ENCODE measurements at places on chromosomes 4 and X.
A peak's percentile ranks its signal among the peaks of the same experiment; 100 is the strongest.

DNA sequence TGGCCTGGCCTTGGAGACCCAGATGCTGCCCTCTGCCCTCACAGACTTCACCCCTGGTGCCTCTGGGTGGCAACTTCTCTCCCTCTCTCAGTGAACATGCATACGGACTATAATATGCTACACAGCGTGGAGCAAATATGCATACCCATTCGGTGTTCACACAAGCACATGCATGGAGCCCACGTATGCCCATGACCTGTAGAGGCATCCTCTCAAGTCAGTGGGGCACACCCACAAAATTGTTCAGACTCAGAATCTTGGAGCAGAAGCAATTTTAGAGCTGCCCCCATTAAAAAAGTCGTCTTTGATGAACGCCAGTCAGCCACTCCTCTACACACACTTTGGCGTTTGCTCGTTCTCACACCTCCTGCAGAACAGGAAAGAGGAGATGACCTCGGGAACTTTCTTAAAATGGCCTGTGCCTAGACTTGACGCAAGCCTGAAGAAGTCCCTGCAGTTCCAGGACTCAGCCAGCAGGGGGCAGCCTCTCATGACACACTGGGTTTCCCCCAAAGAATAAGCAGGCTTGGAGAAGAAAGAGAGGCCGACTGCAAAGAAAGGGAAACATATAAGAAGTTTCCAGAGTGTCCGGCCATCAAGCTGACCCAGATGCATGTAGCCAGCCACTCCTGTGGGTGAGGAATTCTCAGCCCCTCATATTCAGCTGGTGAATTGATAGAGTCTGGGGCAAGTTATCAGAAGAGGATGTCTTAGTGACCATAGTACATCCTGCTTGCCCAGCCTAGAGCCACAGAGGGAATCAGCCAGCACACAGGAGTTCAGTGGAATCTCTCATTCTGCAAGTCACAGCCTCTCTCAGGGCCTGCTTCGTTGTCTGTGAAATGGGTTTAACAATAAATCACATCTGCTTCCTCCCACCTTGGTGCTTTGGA is 17.3 kb downstream of the APLN start:
- DNase-seq = peak; percentile 69

DNA sequence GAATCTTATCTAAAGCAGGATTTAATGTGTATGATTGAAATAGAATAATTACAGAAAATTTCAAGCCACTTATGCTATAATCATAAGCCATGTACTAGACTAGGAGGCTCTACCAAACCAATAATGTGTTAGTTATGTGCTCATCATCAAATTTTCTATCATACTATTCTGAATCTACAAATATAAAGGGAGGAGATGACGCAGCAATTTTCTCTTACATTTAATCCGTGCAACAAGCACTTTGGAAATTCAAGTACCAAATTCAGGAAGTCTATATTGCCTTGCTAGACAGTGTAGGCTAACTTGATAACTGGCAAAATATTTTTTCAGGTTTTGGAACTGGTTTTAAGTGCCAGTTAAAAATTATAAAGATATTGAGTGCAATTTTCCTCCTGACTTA is 283.5 kb downstream of the C4orf33 start:
- no peak for DNase-seq

- DNase-seq = peak; percentile 34
Observed at GRCh38 chr4:143587703-143588102, 74.2 kb downstream of the SMARCA5 start.

DNA sequence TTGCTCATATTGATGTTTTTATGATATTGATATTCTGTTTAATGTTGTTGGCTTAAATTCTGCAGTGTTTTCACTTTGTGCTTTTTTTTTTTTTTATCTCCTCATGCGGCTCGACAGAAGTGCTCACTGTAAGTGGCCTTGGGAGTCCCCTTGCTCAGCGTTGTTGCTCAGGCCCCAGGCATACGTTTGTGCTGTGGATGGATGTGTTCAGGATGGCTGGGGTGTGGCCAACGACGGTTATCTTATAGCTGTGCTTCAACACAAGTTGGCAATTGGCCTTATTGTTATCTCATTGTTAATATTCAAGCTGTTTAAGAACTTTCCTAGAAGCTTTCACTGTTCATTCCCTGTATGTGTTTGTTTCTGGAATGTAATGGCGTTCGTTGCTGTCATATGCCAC is 36.4 kb upstream of the CLCN4 start:
- no peak for DNase-seq

- DNase-seq = no peak
Observed at GRCh38 chr4:42917296-42917695, 24.8 kb downstream of the GRXCR1 start.

DNA sequence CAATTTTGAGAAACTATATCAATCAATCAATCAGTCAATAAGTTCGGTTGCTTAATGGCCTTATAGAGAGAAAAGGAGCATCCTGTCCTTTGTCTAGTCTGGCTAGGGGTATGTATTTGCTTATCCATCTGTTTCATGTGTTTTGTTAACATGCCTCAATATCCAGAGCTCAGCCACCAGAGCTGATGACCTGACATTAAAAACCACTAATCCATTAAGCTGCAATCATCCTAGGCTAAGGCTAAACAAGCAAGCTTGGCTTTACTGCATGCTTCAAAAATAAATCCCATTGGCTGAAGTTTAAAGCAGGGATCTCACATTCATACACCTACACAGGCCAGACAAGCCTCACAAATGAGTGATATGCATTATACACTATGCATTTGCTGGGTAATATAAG is 139.7 kb downstream of the INPP4B start:
- DNase-seq = no peak

DNA sequence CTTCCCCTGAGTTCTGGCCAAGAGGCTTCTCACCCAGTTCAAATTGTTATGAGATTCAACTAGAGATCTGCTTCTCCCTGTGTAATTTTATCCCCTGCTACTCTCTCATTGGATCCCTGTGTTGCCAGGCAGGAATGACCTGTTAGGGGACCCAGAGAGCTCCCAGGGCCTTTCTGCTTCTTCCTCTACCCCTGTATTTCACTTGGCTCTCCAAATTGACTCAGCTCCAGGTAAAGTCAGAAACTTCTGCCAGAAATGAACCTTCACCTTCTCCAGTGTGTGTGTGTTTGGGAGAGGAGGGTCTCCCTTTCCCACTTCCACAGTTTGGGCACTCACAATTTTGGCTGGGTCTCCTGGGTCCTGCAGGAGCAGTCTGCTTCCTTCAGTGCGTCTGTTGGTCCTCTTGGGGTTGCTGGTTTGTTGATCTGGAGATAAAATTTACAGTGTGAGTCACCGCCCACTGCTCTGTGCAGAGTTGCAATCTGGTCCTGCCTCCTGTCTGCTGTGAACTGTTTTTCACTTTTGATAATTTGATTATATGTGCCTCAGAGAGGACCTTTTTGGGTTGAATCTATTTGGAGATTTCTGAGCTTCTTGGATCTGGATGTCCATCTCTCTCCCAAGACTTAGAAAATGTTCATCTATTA is 112.4 kb upstream of the EDA2R start:
- DNase-seq = no peak

- no peak for DNase-seq
Observed at GRCh38 chrX:139811942-139812629, 104.1 kb upstream of the MCF2 start.

DNA sequence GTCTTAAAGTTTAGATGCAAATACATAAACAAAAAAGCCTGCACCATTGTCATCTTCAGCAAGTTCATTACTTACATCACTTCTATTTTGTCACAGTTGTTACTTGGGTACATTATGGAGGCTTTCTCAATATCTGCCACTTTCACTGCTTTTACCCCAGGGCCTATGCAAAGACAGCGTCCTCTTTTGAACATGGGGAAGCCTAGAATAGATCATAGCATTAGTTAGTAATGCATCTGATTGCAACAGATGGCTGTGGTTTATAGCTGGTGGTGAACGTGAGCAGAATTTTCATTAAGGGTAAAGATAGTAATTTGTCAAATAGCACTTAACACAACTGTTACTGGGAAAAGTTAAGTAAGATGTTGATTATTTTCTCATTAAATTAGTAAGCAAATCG is 729 bp downstream of the CXCL11 start:
- DNase-seq = no peak

DNA sequence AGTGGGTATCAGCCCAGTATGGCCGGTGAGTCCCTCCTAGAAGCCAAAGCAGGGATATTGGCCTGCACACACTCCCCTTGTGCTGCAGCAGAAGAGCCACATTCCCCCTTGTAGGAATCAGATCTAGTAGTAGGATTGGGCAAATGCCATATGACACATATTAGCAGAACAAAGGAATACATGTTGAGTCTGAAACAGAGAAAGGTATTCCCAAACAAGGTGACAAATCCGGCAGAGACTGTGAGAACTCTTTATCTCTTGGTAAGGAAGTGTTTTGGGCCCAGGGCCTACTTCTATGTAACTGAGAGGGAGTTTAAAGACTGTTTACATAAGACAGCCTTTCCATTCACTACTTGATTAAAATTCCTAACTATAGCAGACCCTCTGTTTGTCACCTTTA is 1382.0 kb downstream of the FAM133A start:
- DNase-seq = no peak

GRCh38 chrX:132520792-132521191 is 32.0 kb upstream of the MBNL3 start:
- DNase-seq = no peak

DNA sequence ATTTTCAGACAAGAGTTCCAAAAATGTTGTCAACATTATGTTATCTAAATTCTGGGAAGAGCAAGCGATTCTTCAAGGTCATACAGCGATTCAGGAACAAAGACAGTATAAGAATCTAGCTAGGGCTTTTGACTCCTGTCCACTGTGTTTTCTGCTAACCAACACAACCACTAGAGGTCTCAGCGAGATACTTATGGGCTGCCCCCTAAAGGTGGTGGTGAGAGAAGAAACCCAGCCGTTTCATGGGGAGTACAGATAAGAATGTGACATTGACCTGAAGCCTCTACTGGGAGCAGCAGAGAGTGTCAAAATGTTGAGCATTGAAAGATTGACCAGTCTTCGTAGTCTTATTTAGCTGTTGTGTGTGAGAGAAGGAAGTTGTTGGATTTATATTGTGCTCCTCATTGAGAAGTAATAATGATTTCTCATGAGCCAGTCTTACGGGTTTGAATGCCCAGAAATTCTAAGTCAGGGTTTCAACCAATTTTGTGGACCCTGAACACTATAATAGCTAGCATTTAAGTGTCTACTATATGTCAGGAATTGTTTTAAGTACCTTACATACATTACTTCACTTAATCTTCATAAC is 168.3 kb downstream of the SPRY1 start:
- peak; percentile 89 for DNase-seq

DNA sequence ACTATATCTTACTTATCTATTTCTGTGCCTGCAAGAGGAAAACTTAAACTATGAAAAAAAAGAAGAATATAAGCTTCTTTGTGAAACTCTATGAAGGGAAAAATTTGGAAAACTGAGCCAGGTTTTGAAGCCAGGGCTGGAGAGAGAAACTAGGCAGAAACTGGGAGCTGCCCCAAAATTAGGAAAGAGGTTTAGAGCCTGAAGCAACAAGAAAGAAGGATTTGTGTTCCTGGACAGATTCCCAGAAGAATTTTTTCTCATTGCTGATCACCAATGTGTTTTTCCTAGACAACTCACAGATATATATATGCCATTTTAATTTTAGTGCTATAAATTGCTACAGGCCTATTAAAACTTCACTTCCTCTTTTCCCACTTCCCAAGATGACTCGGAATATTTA is 245.0 kb upstream of the GEMIN8 start:
- DNase-seq = no peak

- DNase-seq = no peak
Observed at GRCh38 chrX:118740276-118740889, 13.0 kb downstream of the IL13RA1 start.

GRCh38 chr4:183698909-183699308 is 39.8 kb downstream of the TRAPPC11 start:
- DNase-seq = no peak
